ENCODE measurements at places on chromosomes 2 and 18. TPM values are rescaled to one million over a fixed set of nuclear protein-coding genes. Genes with fewer than 3 reads are reported as not detected.

Gene PUM2
- 104 TPM for total RNA-seq

Gene TDRD15
- total RNA-seq = not detected

Gene LGALSL
- total RNA-seq = 3.8 TPM

- H3K36me3 ChIP-seq = no peaks in the 10 kb centered on the region
- no peak for DNase-seq
- no peaks in the 10 kb centered on the region for H3K27me3 ChIP-seq
Observed at GRCh38 chr18:45980229-45980628, 13.1 kb upstream of the EPG5 start.

- H3K4me1 ChIP-seq = peaks cover 31% of the 10 kb centered on the region
- no peaks in the 10 kb centered on the region for H3K27me3 ChIP-seq
- no peak overlapping the region for H3K27ac ChIP-seq
- DNase-seq = no peak
Observed at GRCh38 chr2:232073026-232073425, 111.5 kb downstream of the DIS3L2 start.

GRCh38 chr2:231931481-231931915 lies 5.3 kb upstream of the NPPC start:
- no peaks in the 10 kb centered on the region for H3K36me3 ChIP-seq
- peaks cover 10% of the 10 kb centered on the region for H3K4me1 ChIP-seq
- no peak for DNase-seq
- H3K4me3 ChIP-seq = no peak overlapping the region

Gene CFLAR
- total RNA-seq = 222 TPM

Gene B4GALT6
- total RNA-seq = 1.7 TPM

- DNase-seq = no peak
- no peaks in the 10 kb centered on the region for H3K36me3 ChIP-seq
- no peak overlapping the region for H3K27ac ChIP-seq
- H3K4me1 ChIP-seq = no peaks in the 10 kb centered on the region
- peaks cover 2% of the 10 kb centered on the region for H3K27me3 ChIP-seq
Observed at GRCh38 chr2:71831193-71831577, 316.5 kb downstream of the CYP26B1 start.

DNA sequence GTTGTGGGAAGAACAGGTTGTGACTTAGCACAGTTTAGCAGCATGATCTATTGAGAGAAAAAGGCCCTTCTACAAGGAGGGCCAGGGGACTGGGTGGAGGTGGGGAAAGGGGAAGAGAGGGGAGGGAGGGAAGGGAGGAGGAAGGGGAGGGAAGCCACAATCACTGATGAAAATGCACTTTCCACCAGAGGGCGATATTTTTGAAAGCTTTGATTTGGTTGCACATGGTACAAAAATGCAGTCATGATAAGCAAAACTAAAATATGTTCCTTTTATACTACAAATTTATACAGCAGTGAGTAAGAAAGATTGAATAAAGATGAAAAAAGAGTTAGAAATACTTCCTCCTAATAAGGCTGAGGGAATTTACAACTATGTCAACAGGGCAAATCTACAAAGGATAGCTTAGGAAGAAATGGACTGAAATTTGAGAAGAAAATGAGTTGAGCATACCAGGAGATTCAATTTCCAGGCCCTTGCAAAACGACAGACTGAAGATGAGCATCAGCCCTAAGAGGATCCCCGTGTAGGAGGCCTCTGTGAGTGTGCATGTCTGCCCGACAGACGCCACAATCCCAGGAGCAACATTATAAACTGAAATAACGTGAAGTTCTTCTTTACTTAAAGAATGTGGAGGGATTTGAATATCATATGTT lies 17.2 kb downstream of the SH3YL1 start:
- no peak overlapping the region for H3K27ac ChIP-seq
- no peaks in the 10 kb centered on the region for H3K27me3 ChIP-seq
- H3K36me3 ChIP-seq = peaks cover 29% of the 10 kb centered on the region
- H3K4me3 ChIP-seq = no peak overlapping the region
- peaks cover 3% of the 10 kb centered on the region for H3K4me1 ChIP-seq
- peak; percentile 37 for DNase-seq

GRCh38 chr2:65957454-65957853 lies 477.5 kb upstream of the MEIS1 start:
- no peaks in the 10 kb centered on the region for H3K27me3 ChIP-seq
- H3K36me3 ChIP-seq = no peaks in the 10 kb centered on the region
- no peaks in the 10 kb centered on the region for H3K4me1 ChIP-seq
- no peak overlapping the region for H3K27ac ChIP-seq

DNA sequence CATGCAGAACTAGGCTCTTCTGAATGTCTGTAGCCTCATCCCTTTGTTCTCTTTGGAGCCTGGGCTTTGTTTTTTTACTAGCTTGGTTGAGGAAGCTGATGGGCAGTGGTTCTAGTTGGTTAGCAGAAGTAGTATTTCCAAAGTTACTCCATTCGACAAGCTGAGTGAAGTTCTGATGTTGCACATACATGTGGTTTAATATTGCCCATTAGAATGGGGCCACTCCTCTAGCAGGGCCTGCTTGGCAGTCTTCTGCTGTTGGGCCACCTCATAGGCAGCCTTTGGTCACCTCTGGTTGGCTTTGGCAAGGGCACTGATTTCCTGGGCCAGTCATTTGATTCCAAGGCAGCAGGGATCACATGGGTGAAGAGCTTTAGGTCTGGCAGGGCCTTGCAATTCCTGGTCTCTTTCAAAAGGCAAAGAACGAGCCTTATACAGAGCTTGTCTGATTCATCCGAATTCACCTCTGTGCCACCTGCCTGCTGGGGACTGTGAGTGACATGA lies 2.5 kb downstream of the RPIA start:
- no peak overlapping the region for H3K27ac ChIP-seq
- H3K4me1 ChIP-seq = peaks cover 64% of the 10 kb centered on the region
- DNase-seq = no peak
- H3K27me3 ChIP-seq = no peaks in the 10 kb centered on the region
- H3K36me3 ChIP-seq = peaks cover 21% of the 10 kb centered on the region

DNA sequence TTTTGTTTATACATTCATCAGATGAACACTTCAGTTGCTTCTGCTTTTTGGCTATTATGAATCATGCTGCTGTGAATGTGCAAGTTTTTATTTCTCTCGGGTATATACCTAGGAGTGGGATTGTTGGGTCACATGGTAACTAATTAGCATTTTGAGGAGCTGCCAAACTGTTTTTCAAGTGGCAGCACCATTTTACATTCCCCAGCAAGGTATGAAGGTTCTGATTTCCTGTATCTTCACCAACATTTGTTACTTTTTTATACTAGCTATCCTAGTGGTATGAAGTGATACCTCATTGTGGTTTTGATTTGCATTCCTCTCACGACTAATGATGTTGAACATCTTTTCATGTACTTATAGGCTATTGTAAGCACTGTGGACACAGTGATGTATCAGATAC lies 53.9 kb downstream of the DYNC1I2 start:
- H3K4me3 ChIP-seq = no peak overlapping the region
- no peaks in the 10 kb centered on the region for H3K27me3 ChIP-seq
- no peak overlapping the region for H3K27ac ChIP-seq
- peaks cover 8% of the 10 kb centered on the region for H3K4me1 ChIP-seq
- DNase-seq = no peak
- H3K36me3 ChIP-seq = peaks cover 20% of the 10 kb centered on the region

DNA sequence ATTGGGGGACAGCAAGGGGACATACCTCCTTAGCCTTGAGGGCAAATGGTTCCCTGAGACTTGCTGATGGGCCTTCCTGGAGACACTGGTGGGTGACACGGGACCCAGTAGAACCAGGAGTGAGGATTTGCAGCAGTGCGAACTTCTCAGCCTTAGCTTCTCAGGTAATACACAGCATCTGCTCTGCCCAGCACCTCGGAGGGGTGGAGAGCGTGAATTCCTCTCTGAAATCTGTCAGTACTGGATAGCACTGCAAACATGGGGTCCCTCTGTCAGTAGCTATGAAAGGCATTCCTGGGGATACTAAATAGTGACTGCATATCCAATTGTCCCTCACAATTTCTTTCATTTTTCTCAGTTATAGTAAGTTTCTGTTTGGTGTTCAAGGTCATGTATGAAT lies 151.7 kb downstream of the GBX2 start:
- no peaks in the 10 kb centered on the region for H3K36me3 ChIP-seq
- H3K27ac ChIP-seq = no peak overlapping the region
- peaks cover 4% of the 10 kb centered on the region for H3K4me1 ChIP-seq
- DNase-seq = no peak
- no peak overlapping the region for H3K4me3 ChIP-seq
- H3K27me3 ChIP-seq = peaks cover 8% of the 10 kb centered on the region

GRCh38 chr2:102892698-102893310 lies 131.0 kb downstream of the TMEM182 start:
- no peak overlapping the region for H3K27ac ChIP-seq
- H3K36me3 ChIP-seq = no peaks in the 10 kb centered on the region
- peaks cover 2% of the 10 kb centered on the region for H3K27me3 ChIP-seq
- DNase-seq = no peak
- H3K4me3 ChIP-seq = no peak overlapping the region

Gene SKOR2
- not detected for total RNA-seq

DNA sequence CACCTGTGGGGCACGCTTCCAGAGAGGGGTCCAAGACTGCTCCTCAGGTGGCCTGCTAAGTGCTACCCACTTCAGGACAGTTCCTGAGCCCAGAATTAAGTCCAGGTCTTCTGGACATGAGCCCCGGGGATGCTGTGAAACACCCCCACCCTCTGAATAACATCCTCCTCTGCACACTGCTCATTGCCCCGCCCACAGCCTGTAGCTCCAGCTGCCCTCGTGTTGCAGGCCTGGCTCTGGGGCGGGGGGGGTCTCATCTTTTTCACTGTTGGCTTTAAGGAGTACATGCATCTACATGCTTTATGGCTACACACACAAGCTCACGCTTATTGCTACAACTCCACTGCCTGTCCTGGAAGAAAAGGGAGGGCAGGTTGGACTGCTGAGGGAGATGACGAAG lies 92.8 kb downstream of the PTGR3 start:
- H3K36me3 ChIP-seq = no peaks in the 10 kb centered on the region
- no peak for DNase-seq
- H3K4me3 ChIP-seq = no peak overlapping the region
- H3K27me3 ChIP-seq = no peaks in the 10 kb centered on the region
- no peak overlapping the region for H3K27ac ChIP-seq

DNA sequence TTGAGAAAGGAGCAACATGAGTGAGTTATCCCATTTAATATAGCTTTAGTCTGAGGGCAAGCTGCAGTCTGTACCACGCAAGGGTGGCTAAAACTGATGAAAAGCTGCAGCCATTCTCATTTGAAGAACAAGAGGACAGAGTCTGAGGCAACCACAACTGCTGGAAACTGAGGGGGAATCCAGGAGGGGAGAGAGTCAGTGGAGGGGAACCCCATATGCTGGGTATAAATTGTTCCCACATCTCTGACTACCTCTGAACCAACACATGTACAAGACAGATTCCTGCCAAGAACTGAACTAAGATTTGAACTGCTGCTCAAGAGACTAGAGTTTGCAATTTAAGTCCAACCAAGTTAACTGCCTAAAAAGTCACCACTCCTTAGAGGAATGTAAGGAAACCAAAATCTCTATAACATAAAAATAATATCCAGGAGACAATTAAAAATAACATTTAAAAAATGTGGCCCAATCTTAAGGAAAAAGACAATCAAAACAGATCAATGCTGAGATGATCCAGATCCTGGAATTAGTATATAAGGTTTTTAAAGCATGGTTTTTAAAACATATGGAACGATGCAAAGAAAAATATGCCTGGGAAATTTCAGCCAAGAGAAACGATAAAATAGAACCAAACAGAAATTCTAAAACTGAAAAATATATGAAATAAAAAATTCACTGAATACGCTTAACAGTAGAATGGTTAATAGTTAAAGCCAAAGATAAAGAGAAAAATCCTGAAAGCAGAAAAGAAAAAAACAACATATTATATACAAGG lies 11.2 kb downstream of the CWC22 start:
- H3K4me3 ChIP-seq = no peak overlapping the region
- H3K27ac ChIP-seq = no peak overlapping the region
- DNase-seq = peak; percentile 23
- H3K4me1 ChIP-seq = peaks cover 61% of the 10 kb centered on the region
- no peaks in the 10 kb centered on the region for H3K27me3 ChIP-seq

Gene ST6GAL2
- not detected for total RNA-seq

- H3K4me3 ChIP-seq = no peak overlapping the region
- H3K27ac ChIP-seq = no peak overlapping the region
- H3K36me3 ChIP-seq = no peaks in the 10 kb centered on the region
- H3K27me3 ChIP-seq = no peaks in the 10 kb centered on the region
Observed at GRCh38 chr2:11738589-11739436, 7.6 kb upstream of the LPIN1 start.

Gene IL1RN
- 0.50 TPM for total RNA-seq

DNA sequence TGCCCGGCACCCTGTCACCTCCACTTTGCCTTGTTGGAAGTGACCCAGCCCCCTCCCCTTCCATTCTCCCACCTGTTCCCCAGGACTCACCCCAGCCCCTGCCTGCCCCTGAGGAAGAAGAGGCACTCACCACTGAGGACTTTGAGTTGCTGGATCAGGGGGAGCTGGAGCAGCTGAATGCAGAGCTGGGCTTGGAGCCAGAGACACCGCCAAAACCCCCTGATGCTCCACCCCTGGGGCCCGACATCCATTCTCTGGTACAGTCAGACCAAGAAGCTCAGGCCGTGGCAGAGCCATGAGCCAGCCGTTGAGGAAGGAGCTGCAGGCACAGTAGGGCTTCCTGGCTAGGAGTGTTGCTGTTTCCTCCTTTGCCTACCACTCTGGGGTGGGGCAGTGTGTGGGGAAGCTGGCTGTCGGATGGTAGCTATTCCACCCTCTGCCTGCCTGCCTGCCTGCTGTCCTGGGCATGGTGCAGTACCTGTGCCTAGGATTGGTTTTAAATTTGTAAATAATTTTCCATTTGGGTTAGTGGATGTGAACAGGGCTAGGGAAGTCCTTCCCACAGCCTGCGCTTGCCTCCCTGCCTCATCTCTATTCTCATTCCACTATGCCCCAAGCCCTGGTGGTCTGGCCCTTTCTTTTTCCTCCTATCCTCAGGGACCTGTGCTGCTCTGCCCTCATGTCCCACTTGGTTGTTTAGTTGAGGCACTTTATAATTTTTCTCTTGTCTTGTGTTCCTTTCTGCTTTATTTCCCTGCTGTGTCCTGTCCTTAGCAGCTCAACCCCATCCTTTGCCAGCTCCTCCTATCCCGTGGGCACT lies 4.5 kb downstream of the RETREG2 start:
- H3K4me1 ChIP-seq = peaks cover 44% of the 10 kb centered on the region
- peak overlapping the region; percentile 83 for H3K27ac ChIP-seq
- no peaks in the 10 kb centered on the region for H3K27me3 ChIP-seq
- DNase-seq = peak; percentile 56
- peaks cover 38% of the 10 kb centered on the region for H3K36me3 ChIP-seq

Gene SLC4A1AP
- total RNA-seq = 19.3 TPM

Data from activated CD8-positive, alpha-beta T cell treated with anti-CD3 and anti-CD28 coated beads for 36 hours (primary cell).